ENCODE measurements at places on chromosomes 13 and 19.

- no peak for DNase-seq
Observed at GRCh38 chr13:100674572-100674871, at the start of gene TMTC4. Gene TMTC4 (minus strand): TSS chr13:100674795. CDS start chr13:100670362, 4,433 bp downstream.

- DNase-seq: no peak
Observed at GRCh38 chr13:33859691-33860303, 41.8 kb downstream of the RFC3 start.

DNA sequence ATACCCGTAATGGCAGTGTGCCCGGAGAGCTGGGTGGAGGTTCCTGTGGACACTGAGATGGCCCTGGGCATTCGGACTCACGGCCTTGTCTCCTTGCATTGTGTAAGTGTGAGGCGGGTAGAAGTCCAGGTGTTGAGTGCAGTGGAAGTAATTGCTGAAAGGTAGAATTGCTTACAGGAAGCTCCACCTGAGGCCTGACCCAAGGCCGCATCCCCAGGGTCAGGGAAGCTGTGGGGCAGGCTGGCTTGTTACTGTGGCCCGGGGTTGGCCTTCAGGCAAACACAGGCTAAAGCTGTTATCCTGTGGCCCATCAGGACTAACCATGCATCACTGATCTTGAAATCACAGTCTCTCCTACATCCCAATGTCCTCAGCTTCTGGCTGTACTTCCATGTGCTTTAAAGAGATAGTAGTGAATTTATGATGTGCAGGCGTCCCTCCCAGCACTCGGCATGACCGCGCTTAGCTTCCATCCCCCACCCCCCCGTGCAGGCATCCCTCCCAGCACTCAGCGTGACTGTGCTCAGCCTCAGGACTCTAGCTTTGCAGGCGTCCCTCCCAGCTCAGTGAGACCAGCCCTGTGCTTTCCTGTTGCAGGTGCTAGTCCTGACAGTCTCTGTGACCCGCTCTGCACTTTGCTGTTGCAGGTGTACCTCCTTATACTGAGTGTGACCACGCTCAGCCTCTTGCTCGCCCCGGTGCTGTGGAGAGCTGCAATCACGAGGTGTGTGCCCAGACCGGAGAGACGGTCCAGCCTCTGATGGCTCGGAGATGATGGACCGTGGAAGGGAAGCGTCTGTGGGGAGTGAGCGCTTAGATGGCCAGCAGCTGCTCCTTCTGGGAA lies 35.6 kb upstream of the TFDP1 start:
- DNase-seq: no peak

- no peak for DNase-seq
Observed at GRCh38 chr13:60970736-60971135, 444.9 kb downstream of the PCDH20 start.

DNA sequence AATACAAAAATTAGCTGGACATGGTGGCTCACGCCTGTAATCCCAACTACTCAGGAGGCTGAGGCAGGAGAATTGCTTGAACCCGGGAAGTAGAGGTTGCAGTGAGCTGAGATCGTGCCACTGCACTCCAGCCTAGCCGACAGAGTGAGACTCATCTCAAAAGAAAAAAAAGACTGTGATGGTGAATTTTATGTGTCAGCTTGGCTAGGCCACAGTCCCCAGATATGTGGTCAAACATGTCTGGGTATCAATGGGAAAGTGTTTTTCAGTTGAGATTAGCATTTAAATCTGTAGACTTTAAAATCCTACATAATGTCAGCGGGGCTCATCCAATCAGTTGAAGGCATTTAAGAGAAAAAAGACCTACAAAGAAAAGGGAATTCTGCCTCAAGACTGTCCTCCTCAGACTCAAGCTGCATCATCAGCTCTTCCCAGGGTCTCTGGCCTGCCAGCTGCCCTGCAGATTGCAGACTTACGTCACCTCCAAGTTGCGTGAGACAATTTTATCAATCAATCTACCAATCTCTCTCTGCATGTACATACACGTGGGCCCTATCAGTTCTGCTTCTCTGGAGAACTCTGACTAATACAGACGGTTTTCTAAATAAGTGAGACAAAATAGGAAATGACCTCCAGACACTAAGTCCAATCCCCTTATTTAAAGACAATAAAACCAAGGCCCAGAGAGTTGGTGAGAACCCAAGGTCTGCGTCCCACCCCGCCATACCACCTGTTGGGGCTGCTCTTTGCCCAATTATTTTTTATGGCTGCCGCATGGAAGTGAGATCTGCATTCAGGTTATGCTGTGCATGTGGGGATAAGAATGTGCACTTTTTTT lies 99.2 kb downstream of the ABCC4 start:
- DNase-seq: no peak

GRCh38 chr13:51240958-51241357 lies 18.8 kb downstream of the FAM124A start:
- DNase-seq: no peak

DNA sequence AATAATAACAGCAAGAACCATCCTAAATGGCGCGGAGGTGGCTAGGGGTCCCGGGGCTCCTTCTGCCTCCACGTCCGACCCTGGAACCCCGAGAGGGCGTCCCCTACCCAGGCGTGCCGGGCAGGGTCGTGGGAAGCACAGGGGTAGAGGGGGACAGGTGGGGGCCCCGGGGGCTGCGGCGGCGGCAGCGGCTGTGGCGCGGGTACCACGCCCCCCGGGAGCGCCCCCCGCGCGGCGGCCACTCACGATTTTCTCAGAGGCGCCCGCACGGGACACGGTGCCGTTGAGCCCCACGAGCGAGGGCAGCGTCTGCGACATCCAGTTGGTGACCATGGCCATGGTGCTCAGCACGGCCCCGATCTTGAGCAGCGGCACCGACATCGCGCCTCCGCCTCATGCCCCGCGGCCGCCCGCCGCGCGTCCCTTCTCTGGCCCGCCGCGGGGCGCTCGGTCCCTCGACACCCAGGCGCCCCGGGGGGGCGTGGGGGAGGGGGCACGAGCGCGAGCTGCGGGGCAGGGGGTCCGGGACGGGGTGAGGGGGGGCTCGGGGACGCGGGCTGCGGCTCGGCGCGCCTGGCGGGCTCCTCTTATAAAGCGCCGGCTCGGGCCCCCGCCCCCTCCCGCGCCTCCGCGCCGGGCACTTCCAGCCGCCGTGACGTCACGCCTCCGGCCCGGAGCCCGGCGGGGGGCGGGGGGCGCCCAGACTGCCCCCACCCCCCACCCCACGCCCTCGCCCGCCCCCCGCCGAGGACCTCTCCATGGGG lies 22.9 kb downstream of the OLFM2 start:
- no peak for DNase-seq

- no peak for DNase-seq
Observed at GRCh38 chr13:96221471-96221870, 131.6 kb downstream of the HS6ST3 start.

- DNase-seq: no peak
Observed at GRCh38 chr13:77975358-77976042, 56.9 kb upstream of the EDNRB start.

- no peak for DNase-seq
Observed at GRCh38 chr19:55620410-55621204, 3.8 kb downstream of the ZNF784 start.

DNA sequence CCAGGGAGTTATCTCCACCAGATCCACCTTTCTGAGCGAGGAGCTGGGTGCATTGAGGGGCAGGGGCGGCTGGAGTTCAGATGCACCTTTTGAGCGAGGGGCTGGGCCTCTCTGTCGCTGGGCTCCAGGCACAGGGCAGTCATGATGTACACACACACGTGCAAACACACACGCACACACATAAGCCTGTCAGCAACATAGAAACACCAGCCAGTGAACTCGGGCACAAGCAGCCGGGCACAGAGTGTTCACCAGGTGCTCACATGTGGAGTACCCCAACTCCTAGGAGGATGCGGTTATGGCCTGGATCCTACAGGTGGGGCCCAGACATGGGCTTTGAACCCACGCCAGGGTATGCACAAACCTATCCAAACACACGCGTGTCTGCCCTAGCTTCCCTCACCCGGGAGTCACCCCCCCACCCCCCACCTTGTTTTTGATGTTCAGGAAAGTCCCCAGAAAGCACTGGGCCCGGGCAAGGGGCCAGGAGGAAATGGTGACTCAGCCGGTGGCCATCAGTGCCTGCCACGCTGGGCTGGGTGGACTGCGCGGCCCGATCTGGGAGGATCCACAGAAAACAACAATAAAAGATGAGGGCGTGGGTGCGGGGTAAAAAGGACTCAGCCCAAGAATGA lies 13.3 kb downstream of the ARRDC2 start:
- DNase-seq: no peak

- no peak for DNase-seq
Observed at GRCh38 chr13:43238341-43239083, 215.1 kb downstream of the DNAJC15 start.

- DNase-seq: no peak
Observed at GRCh38 chr19:44757735-44758505, 9.4 kb downstream of the BCL3 start.

GRCh38 chr19:38021352-38021751 lies 114.3 kb downstream of the SIPA1L3 start:
- DNase-seq: no peak

DNA sequence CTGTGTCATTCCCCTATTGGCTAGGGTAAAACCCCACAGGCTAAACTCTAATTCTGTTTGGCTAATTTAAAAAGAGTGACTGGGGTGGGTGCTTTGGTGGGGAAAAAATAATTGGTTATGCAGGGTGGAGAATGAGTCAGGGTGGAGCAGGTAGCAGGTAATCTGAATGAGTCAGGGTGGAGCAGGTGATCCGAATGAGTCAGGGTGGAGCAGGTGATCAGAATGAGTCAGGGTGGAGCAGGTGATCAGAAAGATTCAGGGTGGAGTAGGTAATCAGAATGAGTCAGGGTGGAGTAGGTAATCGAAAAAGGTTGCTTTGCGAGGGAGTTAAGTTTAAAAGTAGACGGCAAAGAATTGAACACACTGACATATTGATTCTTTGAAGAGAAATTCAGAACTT lies 1218.8 kb upstream of the ATXN8OS start:
- no peak for DNase-seq

DNA sequence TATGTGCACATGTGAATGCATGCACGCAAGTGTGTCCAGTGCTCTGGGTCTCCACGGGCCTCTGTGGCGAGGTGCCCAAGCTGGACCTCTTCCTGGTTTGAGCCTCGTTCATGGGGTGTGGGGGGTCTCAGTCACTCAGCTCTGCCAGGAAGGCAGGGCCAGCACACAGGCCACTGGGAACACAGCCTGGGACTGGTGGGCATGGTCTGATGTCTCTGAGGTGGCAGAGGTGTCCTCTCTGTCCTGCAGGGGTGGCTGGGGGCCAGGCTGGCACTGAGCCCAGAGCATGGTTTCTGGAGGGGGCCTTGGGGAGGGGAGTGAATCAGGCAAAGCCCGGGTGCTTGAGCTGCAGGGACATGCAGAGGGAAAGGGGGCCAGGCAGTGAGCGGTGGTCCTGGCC lies 9.4 kb downstream of the LRP3 start:
- no peak for DNase-seq

DNA sequence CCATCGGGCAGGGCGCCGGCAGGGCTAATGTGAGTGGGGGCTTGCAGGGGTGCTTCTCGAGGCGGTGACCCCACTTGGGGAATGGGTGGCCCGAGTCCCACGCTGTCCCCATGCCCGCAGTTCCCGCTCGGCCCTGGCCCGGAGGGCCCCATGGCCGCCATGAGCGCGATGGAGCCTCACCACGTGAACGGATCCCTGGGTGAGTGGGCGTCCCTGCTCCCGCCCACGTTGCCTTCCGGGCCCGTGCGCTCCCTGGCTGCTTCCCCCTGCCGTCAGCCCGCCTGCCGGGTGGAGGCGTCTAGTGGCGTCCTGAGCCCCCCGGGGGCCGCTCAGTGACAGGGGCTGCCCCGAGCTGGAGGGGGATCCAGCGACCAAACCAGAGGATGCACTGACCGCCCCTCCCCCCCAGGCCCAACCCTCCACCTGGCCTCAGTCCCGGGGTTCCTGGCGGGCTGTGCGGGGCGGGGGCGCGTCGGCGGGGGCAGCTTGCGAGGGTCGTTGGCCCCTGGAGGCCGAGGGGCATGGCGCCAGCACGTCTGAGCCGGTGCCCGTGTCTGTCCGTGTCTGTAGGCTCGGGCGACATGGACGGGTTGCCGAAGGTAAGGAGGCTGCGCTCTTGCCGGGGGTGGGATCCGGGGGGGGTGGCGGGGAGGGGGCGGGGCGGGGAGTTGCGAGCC lies 4.8 kb downstream of the ISYNA1 start:
- no peak for DNase-seq

GRCh38 chr19:3975637-3976087 lies 4.8 kb upstream of the DAPK3 start:
- no peak for DNase-seq

- DNase-seq: no peak
Observed at GRCh38 chr13:47211106-47211505, 314.3 kb upstream of the HTR2A start.

GRCh38 chr13:85137516-85137915 lies 661.7 kb downstream of the SLITRK6 start:
- no peak for DNase-seq

DNA sequence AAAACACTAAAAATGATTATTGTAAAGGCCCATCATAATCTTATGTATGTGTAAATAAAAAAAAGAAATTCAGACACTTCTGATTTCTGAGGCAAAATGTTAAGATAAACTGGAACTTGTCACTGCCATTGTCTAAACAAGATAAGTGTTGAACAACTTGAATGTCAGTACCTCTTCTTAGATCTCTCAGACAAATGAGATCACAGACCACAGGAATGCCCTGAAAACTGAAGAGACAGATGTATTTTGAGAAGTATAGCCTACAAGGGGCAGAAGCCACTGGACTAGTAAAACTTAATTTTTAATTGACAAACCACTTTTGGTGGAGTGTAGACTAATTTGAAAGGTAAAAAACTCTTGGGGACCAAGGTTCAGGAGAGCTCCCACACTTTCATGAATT lies 375.5 kb upstream of the SLITRK5 start:
- no peak for DNase-seq

- peak; percentile 83 for DNase-seq
Observed at GRCh38 chr19:35509861-35510625, 3.4 kb downstream of the DMKN start.

DNA sequence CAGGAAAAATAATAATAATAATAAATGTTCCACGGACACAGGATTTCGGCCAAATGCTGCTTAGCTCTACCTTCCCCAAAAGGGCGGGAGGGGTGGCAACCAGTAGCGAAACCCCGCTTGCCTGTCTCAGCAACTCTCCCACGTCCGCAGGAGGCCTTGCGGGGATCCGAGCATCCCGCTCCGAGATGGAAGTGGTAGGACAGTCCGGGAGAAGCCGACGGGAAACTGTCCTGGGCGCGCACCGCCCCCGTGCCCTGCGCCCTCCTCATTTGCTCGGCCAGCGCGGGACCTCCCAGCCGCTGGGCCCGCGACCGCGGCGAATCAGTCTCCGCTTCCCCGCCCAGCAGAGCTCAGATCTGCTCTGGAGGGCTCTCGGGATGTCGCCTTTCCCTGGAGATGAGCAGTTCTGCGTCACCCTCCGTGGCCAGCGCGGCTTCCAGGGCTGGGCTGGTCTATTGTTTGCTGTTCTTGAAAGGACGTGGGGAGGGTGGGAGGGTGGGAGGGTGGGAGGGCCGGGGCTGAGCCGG lies 48.9 kb upstream of the PABPC3 start:
- peak; percentile 14 for DNase-seq

GRCh38 chr13:25276748-25277147 lies 10.5 kb downstream of the MTMR6 start:
- no peak for DNase-seq

- no peak for DNase-seq
Observed at GRCh38 chr13:24090049-24090448, 70.5 kb upstream of the SPATA13 start.
